H7 (cell line): ENCODE measurements at places on chromosomes 3 and 15. TPM values are rescaled to one million over a fixed set of nuclear protein-coding genes. Genes with fewer than 3 reads are reported as not detected.

Gene TMC3
- total RNA-seq = not detected in 2 replicates

Gene PP2D1
- not detected in 2 replicates for total RNA-seq

Gene SLMAP
- total RNA-seq = 33.5 and 40.7 TPM in 2 replicates

Gene NMB
- total RNA-seq = 13.5 and 19.4 TPM in 2 replicates

Gene LRRC34
- 4.2 and 8.5 TPM in 2 replicates for total RNA-seq

- peak; percentile 80 for DNase-seq
Measured at GRCh38 chr15:65791335-65792137, 557 bp downstream of the DENND4A start.

DNA sequence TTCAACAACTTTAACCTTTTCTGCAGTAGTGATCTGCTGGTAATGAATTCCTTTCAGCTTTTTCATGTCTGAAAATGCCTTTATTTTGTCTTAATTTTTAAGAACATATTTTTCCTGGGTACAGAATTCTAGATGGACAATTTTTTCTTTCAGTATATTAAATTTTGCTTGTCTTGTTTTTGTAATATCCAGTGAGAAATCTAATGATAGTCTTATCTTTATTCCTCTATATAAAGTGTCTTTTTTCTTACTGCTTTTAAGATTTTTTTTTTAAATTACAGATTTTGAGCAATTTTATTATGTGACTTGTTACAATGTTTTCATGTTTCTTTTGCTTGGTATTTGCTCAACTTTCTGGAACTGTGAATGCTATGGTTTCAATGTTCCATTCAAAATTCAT, 38.1 kb downstream of the TCF12 start:
- no peak for DNase-seq

GRCh38 chr3:53999725-54000124, 108.1 kb upstream of the SELENOK start:
- DNase-seq = no peak

DNA sequence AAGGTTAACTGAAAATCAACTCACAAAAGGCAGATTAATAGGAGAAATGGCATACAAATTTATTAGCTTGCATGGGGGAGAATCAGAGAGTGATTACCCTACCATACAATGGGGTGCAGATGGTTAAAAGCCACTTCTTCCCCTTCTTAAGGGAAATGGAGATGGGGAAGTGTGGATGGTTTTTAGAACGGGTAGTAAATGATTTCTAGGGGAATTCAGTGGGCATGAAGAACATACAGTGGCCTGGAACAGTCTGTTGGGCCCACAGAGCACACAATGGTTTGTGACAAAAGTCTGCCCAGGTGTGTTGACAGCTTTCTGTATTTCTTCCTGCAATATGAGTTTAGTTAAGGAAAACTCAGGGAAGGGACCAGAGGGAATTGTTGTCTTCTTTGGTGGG, 61.0 kb downstream of the C3orf80 start:
- no peak for DNase-seq

DNA sequence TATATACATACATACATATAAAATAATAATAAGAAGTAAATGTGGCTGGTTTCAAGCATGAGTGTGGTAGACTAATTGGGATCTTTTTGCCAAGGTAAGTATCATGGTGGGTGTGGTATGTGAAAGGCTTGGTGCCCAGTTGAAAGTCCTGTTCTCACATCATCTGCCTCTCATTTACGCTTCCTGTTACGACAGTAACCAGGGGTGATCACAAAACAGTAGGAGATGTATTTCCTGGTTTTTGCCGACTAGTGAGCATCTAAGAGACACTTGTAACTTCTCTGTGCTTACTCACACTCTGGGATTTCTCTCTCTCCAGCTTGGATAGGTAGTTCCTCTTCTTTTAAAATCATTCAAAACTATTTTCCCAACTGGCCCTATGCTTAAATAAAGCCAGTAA, 1028.3 kb upstream of the NR2F2 start:
- DNase-seq = no peak

DNA sequence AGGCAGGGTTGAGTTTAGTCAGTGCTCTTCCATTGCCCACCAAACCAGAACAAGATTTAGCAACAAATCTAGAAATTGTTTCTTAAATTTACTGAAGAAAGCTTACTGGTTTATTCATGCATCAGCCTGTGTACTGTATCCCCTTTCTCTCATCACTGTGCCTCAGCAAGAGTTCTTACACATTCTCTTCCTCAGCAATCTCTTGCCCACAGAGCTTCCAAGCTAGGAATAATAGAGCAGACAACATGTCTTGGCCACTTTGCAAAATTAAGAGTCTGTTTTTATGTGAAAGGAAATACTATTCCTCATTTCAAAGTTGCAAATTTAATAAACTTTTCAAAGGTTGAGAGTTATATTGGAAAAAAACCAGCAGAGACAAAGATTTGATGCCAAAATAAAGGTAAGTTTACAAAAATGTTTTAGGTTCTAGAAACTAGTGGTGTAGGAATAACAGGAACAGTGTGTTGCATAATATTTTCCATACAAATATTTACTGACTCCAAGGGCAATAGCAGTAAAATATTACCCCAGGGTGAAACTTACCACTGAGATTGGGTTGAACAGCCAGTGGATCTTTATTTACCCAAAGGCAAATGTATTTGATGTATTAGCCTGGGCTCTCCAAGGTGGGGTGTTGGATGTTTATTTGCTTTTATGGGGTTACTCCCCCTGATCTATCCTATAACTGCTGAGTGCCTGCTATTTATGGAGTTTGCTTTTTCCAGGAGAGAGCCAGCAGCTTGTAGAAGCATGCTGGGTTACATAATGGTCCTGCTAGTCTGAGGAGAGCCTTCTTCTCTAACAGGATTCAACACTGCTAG, 276.7 kb downstream of the ADAMTSL3 start:
- no peak for DNase-seq

DNA sequence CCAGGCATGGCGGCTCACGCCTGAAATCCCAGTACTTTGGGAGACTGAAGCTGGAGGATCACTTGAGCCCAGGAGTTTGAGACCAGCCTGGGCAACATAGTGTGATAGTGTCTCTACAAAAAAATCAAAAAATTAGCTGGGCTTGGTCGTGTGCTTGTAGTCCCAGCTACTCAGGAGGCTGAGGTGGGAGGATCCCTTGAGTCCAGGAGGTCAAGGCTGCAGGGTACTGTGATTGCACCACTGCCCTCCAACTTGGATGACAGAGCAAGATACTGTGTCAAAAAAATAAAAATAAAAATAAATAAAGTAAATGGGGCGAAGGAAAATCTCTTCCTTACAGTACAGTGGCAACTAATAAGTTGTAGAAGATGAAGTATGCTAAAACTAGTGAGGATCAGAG, 29.6 kb downstream of the LSM3 start:
- DNase-seq = no peak

DNA sequence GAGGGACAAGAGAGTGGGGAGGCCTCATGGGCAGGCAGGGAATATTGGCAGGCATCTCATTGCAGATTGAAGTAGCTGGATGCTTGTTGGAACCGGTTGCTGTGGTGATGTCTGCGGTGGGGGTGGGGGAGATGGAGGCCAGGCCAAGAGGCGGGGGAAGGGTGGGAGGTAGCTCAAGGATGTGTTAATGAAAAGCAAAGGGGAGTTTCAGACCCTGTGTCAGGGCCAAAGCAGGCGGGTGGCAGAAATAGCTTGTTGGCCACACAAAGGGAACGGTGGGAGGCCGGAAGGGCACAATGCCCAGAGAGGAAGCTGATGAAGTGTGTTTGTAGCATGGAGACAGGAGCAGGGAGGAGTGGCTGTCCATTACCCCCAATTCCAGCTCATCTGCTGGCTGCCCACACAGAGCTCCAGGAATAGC, 28.0 kb downstream of the CCDC33 start:
- DNase-seq = peak; percentile 81

DNA sequence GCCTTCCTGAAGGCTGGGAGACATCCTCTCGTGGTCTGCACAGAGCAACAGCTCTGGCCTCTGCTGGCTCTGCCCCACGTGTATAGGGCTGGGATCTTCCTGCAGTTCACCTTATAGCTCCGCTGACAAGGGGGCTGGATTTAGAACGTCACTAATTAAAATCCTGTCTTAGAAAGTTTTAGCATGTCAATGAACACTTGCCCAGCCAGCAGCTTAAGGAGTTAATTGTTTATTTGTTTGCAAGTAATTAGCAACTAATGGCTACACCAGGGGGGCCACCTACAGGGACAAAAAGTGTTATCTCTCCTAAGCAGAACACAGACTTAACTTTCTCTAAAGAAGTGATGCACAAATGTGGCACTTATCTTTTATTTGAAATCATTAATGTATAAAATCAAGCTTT, at the start of gene HESX1:
Gene HESX1 (minus strand): TSS at position 84 of the 403 bp plus-strand sequence. CDS start 60 bp downstream, at position 24.
- DNase-seq = peak; percentile 83

DNA sequence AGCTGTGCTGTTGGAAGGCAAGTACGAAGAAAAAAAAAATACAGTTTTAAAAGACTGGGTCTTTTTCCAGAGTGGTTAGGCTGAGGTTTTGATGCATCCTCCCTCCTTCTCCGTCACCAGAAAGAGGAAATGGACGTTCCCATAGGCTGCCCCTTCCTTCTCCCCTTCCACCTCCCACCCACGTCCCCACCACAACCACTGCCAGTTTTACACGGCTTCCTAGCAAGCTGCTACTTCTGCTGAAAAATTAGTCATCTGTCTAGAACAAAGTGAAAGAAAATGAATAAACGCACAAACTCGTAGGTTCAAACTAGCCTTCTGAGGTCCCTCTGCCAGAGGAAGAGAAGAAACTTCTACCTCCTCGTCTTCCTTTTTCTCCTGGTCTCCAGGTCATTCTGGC, 71.6 kb upstream of the RPL35A start:
- no peak for DNase-seq

DNA sequence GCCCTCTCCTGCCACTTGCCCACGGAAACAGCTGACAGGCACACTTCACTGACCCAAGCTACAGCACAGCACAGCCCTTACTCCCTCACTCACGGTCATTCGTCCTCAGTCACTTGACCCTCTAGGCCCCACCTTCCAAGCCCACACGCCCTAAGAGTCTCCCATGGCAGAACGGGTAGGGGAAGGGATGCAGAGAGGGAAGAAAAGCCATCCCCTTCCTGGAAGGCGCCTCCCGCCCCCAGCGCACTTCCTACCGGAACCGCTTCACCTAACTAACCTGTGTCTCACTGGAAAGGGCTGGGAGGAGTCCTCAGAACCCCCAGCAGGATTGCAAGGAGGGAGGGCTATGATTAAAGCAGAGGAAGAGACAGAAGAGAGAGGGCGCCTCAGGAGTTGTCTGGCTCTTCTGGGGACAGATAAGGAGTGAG, 22.9 kb downstream of the EPHB3 start:
- peak; percentile 77 for DNase-seq

DNA sequence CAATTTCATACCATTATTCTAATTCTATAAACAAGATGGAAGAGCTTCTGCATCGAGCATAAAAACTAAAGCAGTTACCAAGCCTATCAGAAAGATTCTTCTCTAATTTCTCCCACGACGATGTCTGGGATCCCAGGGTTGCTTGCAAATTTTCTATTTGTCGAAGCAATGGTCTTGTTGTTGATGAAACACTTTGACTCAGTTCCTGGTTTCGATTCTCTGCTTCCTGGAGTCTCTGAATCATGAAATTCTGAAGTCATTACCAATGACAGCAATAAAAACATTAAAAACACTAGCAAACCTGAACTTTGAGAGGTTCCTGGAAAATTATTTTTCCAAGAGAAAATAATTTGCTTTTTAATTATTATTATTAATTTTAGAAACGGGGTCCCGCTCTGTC, 18.7 kb downstream of the TMF1 start:
- no peak for DNase-seq

GRCh38 chr3:87053553-87053952, 62.6 kb upstream of the VGLL3 start:
- no peak for DNase-seq

DNA sequence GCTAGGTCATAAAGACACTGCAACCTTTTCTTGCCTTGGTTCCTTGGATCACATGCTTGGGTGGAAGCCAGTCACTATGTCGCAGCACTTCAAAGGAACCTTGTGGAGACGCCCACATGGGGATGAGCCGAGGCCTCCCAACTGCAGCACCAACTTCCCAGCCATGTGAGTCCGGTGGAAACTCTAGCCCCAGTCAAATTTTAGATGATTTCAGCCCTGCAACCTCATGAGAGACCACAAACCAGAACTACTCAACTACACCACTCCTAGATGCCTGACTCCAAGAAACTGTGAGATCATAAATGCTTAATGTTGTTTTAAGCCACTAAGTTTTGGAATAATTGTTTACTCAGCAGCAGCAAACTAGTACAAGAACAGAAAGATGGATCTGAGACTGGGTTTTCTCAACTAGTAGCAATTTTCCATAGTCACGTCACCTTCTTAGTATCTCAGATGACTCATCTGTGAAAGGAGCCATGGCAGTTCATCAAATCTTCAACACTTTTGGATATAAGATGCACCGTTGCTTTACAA, 86.5 kb downstream of the MB21D2 start:
- DNase-seq = no peak

DNA sequence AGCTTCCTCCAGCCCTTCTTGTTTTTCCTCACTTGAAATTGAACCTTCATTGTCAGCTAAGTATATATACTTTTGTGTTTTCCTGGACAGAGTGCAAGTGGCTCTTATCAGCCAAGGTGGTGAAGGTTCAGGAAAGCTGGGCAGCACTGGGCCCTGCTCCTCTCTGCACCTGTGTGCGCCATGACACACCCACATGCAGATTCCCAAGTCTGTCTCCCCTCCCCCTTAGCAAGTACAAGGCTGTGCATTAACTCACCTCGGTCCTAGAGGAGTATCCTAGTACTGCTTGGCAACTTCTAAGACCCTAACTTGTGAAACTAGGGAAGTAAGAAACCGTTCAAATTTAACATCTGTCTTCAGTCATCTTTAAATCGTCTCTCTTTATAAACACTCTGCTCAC, 85.8 kb downstream of the SLC49A4 start:
- DNase-seq = no peak

- peak; percentile 40 for DNase-seq
Measured at GRCh38 chr3:52440671-52441070, 4.2 kb downstream of the SEMA3G start.

GRCh38 chr3:56025326-56025725, 442.9 kb downstream of the ERC2 start:
- DNase-seq = no peak

DNA sequence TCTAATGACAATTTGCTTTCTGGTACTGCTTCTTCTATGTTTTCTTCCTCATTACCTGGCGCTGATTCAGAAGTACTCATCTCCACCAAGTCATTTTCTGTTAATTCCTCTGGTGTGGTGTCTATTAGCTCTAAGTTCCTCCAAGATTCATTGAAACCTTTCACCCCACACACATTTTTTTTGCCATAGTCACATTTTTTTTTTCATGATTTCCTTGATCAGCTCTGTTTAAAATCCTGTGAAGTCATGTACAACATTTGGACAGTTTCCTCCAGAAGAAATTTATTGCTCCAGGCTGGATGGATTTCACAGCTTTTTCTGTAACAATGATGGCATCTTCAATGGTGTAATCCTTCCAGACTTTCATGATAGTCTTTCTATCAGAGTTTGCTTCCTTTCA, 243.2 kb upstream of the VEPH1 start:
- DNase-seq = no peak

GRCh38 chr3:124117486-124117885, 125.6 kb upstream of the ROPN1 start:
- DNase-seq = no peak

DNA sequence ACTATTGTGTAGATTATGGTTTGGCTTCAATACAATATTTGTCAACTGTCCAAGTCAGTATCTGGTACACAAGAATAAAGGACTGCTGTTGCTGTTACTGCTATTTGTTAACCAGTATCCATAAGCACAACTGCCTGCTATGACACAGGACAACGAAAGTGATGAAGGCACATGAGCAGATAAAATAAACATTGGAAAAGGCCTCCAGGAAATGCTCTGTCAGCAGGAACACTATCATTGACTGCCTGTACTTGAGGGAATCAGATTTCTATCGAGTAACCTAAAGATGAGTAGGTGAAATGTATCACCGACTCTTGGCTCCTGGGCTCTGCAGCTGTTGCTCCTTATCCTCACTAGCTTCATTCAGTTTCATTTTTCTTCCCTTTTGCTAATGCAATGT, 56.5 kb downstream of the FMN1 start:
- DNase-seq = no peak
